ENCODE measurements at places on chromosomes 16 and 17.

GRCh38 chr17:77690271-77691161 lies 268.0 kb upstream of the TNRC6C start:
- DNase-seq, result peak; percentile 3

GRCh38 chr16:2027024-2028010 lies 615 bp downstream of the NHERF2 start:
- DNase-seq, result no peak

DNA sequence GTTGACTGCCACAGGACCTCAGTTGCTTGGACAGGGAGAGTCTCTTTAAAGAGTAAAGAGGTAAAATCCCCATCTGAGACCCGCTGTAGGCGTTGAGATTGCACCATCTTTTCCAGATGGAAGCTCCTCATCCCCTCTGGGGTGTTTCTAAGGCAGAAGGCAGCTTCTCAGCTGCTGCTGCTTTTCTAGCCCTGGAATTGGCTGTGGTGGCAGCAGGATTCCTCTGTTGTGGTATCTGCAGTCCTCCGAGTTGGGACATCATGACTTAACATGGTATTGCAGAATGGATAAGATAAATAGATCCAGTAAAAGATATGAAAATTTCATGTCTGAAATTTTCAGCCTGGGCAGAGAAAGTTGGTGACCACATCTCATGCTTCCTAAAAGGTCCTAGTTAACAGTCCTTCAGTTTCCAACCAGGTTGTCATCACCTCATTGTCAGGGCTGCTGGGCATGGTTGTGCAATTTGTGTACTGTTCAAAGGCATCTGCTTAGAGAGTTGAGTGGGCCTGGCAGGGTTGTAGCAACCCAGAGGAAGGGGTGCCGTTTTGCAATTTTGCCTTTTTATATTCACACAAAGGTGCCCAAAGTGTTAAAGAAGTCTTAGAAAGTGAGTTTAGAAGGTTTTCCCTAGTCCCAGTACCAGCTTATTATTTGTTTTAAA lies 150.4 kb downstream of the SPECC1 start:
- no peak for DNase-seq

DNA sequence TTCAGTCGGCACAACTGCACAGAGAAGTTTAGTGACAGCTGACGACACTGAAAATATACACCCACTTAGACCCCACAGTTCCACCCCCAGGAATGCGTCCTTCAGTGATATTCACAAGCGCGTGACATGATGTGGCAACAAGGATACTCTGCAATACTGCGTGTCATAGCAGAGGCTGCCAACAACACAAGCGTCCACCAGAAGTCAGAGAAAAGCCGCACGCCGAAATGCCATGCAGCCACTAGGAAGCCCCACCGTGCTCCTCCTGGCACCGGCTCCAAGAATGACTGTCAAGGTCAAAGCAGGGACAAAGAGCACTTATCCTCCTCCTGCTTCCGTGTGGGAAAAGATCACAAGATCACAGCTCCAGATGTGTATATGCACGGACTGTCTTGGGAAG lies 3.5 kb downstream of the ATP2A3 start:
- no peak for DNase-seq

- no peak for DNase-seq
Measured at GRCh38 chr16:31357324-31358109, 2.5 kb downstream of the ITGAX start.

GRCh38 chr16:57999971-58000705 lies at the start of gene ZNF319:
Gene ZNF319, minus strand, starts transcription at chr16:58000672. Its CDS starts 2,407 bp downstream, at chr16:57998265.
- peak; percentile 15 for DNase-seq

DNA sequence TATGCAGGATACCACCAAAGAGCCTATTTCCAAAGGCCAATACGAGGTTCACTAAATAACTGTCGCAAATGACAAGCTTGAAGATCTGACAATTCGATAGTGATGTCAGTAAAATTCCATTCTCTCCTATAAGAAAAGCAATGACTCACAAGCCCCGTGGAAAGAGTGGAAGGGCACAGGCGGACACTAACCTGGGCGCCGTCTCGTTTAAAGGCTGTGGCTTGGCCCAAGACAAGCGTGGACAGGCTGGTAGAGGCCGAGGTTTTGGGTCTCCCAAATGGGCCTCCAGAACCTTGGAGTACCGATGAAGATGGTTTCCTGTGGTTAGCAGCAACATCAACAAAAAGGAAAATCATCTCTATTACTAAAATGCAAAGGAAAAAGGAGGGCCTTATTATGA lies 16.5 kb upstream of the SLC38A8 start:
- DNase-seq, result no peak

- DNase-seq, result no peak
Measured at GRCh38 chr17:67620636-67621035, 97.1 kb upstream of the NOL11 start.

DNA sequence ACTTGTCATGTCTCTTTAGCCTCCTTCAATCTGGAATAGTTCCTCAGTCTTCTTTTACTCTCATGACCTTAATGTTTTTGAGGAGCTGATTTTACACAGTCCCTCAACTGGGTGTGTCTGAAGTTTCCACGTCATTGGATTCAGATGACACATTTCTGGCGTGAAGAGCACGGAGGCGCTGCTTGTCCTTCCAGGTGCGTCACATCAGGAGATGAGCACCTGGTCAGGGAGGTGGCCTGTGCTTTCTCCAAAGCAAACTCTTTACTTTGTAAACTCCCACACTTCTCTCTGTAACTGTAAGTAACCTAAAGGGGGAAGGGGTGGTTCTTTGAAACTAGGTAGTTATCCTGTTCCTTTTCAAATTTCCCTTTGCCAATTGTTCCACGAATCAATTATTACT lies 52.5 kb upstream of the MNT start:
- DNase-seq, result no peak
